Left lung (tissue), 14 donors: ENCODE measurements at places on chromosomes 16 and 17.

- DNase-seq = no peak
These were observed 21.5 kb downstream of the C16orf82 start for GRCh38 chr16:27088216-27088615.

DNA sequence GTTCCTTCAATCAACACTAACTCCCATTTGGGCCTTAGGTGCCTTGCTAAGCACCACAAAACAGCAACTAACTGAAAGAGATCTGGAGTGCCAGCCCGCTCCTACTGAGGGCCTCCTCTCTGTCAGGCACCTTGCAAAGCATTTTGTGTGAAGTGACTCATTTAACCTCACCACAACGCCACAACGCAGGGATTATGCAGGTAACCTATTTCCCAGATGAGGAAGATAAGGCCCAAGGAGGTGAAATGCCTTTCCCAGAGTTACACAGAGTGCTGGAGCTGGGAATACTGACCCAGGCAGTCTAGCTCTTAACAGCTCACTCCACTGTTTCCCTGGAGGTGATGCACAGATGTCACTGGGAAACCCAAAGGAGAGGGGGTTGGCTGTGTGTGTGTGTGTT lies 32.8 kb downstream of the DRC3 start:
- no peak for DNase-seq

DNA sequence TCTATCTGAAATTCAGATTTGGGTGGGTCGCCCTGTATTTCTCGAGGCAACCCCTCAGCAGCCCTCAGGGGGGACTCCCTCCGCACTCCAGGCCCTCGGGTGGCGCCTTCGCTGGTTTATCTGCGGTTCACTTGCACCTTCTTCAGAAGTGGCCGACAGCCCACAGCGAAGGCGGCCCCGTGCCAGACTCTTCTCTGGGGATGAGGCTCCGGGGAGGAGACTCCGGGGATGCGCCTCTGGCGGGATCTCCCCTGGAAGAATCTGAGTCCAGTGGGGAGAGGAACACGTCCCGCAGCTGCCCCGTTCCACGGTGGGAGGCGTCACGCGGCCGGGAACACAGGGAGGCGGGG lies 63.9 kb upstream of the DNAJA2 start:
- DNase-seq = peak; percentile 19

DNA sequence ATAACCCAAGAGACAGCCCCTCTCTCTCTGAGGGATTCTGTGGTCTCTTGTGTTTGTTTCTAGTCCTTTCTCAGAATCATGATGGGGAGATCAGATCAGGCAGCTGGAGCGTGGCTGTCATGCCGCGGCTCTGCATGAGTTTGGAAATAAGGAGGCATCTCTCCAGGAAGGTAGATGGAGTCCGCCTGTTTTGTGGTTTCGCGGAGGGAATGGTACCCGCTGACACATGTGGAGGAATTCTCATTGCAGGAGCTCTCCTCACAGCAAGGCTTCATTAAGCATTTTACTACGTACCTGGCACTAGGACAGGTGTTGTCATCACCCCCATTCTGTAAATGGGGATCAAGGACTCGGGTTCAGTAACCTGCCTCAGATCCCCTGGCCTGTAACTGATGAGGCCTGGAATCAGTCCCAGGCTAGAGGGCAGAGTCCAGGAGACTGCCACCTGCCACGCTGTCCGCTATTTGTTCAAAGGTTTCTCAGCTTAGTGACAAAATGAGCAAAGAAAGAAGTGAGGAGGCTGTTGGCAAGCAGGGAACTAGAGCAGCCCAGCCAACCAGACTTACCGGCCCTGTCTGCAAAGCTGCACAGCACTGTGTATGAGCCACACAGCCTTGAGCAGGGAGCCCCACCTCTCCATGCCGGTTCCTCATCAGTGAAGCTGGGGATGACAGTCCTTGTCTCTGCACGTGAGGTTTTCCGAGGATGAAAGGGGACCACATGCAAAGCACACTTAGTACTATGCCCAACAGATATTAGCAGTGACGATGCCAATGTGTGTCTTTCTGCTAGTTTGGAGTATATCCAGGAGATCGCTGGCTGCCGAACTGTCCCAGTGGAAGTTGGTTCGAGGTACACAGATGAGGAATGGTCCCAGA lies 11.0 kb downstream of the KDM8 start:
- DNase-seq = no peak

- no peak for DNase-seq
These were observed 4.7 kb downstream of the TPPP3 start for GRCh38 chr16:67388591-67388990.

DNA sequence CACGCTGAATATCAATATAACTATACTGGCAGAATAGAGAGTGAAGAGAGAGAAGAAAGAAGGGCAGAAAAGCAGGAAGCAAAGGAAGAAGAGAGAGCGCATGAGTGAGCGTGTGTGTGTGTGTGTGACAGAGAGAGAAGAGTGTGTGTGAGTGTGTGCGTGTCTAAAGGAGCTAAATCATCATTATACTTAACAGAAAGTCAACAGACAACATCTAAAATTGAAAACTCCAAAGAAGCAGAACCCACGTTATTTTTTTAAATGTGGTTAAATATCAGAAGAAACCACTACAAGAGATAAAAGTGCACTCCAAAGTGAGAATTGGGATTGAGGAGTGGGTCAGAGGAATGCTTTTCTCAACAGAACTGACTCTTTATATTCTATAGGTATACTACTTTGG lies 77.2 kb downstream of the BRIP1 start:
- DNase-seq = no peak

DNA sequence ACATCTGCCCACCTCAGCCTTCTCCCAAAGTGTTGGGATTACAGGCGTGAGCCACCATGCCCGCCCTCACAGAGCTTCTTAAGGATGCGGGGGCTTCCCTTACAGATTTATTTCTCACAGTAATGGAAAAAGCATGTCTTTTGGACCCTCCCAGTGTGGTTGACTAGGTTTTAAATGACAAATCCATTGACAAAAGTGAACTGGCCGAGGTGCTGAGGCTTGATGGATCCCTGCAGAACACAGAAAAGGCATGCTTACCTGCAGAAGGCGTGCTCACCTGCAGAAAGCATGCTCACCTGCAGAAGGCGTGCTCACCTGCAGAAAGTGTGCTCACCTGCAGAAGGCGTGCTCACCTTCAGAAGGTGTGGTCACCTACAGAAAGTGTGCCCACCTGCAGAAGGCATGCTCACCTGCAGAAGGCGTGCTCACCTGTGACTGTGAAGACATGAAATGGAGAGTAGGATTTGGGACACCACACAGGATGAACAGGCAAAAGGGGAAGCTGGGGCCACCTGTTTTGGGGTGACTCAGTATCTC lies 15.1 kb upstream of the BBS2 start:
- DNase-seq = no peak

- no peak for DNase-seq
These were observed 969.7 kb downstream of the CDH11 start for GRCh38 chr16:64151990-64152767.

DNA sequence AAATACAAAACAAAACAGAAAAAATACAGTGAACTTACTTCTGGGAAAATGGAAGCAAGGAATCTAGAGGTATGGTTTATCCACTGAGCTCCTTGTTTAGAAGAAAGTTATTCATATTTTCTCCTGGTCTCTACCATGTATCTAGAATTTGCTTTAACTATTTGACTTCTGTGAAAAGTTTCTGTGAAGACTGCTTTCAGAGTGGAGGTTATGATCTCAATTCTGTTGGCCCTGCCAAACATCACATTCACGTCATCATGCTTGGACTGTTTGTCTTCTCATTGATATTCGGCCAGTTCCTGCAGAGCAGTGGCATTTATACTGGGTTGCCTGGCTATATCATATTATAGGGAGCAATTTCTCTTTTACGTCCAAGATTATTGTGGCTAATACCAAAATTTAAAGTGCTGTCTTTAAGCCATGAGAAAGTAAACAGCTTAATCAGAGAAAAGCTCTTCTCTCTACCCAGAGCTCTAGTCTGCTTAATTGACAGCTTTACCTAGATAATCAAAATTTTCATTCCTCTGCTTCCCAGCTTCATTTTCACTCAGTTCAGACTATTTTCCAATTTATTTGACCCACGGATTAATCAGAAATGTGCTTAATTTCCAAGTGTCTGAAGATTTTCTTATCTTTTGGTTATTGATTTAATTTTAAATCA lies at the start of gene ABCA8:
Gene ABCA8 (minus strand): TSS at position 212 of the 661 bp plus-strand sequence. CDS start 13,358 bp downstream, outside the sequence.
- no peak for DNase-seq

GRCh38 chr16:50695017-50696000 lies 1.9 kb downstream of the NOD2 start:
- DNase-seq = no peak

DNA sequence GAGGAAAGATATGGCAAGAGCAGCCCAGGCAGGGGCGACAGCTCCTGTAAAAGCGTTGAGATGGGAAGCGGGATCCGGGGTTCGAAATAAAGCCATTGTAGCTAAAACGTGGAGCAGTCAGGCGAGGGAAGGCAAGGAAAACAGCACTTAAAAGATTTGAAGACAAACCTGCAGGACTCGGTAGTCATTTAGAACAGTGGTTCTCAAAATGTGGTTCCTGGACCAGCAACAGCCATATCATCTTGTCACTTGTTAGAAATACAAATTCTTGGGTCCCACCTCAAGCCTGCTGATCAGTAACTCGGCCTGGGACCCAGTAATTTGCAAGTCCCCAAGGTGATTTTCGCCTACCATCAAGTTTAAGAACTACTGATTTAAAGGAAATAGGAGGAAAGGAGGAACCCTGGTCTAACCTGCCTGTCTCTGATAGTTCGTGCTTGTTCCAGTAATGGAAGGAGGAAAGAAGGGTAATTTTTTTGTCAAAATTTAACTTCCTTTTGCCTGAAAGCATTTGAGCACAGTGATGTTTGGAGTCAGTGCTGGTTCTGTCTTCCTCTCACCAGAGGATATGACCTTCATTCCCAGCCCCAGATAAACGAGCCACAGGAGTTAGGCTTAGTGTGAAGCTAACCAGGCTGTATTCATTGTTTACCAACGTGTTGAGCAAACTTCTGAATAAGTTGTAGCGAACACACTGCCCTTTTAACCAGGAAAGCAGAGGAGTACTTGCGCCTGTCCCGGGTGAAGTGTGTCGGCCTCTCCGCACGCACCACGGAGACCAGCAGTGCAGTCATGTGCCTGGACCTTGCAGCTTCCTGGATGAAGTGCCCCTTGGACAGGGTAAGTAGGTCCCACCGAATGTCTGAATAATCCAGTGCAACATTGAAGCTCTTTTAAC lies 1.1 kb downstream of the ORC6 start:
- DNase-seq = peak; percentile 64

DNA sequence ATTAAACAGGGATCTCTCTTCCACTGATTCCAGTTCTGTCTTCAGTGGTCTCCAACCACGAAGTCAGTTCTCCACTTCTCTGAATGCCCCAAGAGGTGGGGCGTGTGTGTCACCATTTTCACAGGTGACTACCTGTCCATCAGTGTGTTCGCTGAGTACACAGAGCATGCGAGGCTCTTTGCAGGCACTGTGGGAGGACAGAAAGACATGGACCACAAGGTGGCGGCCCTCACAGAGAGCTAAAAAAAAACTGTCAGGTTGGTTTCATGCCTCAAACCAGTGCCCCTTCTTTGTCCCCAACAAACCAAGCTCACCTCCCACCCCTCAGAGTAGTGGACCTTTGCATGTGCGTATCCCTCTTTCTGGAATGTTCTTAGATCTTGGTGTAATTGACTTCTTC lies 13.8 kb downstream of the EMP2 start:
- DNase-seq = no peak

DNA sequence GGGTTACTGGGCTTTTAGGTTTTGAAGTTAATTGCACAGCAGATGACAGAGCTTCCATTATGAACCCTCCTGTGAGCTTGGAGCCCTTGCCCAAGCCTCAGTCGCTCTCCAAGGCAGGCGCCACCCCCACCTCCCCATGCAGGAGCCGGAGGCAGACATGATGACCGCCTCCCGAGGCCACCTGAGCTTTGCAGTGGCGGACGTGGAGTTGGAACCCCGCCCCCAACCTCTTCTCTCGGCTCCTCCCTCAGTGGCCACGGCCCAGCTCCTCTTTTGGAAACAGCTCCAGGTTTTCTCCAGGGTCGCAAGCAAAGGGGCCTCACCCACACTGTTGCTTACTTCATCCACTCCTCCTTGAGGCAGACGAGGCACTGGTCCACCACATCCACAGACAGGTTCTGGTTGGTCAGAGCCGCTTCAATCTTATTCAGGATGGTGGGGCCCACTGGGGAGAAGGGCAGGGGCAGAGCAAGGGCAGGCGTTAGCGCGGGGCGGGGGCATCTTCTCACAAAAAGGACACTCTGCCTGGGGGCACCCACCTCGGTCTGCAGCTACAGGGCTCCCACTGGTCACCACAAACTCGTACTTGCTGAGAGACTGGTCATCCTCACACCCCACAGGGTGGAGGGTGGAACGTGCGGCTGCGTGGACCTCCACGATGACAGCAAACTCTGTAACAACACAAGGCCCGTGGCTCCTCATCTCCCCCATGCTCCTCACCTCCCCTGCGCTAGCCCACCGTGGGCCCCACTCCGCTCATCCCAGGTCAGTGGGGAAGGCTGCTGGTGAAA lies 8.7 kb upstream of the PLD6 start:
- DNase-seq = no peak

GRCh38 chr17:4719684-4720221 lies 9.3 kb downstream of the ARRB2 start:
- DNase-seq = no peak

DNA sequence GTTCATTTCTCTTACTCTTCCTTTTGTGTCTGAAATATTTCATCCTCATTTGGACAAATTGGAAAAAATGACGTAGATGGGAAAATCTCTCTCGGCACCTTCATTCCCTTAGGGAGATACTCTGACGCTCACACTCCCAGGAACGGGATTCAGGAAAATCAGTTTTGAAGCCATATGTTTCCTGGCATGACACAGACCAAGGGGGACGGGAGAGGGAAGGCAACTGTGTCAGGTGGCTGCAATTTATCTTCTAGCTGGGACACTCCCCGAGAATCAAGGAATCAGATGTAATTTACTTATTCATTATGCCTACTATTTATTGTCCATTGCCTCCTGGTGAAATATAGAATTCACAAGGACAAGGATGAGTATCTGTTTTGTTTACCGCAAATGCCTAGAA lies 65.5 kb downstream of the IRX5 start:
- no peak for DNase-seq

GRCh38 chr16:55658898-55659420 lies 3.2 kb downstream of the SLC6A2 start:
- no peak for DNase-seq

DNA sequence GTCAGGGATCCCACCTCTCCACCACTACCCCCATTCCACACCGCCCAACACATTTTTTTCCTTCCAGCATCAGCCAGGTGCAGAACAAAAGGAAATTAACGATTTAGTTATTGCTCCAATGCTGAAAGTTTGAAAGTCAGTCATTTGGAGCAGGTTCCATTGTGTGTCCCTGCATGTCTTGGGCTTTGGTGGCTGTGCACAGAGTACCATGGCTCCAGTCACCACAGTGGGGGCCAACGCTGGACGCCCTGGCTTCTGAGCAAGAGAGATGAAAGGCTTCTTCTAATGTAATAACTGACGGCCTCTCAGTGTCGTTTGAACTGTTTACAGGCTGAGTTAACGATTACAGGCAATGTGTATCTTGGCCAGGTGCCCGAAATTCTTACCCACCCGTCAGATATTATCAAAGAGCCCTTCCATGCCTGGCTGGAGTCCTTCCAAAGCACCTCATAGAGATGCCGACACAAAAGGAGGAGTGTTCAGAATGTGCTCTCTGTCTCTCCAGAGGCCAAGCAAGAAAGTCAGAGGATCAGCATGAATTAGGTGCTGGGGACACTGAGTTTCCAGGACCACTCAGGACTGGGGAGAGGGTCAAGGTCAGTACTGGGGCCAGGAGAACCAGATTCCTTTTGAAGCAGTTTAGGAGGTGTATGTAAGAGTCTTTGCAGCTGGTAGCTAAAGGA lies 25.9 kb downstream of the RNF43 start:
- DNase-seq = peak; percentile 81

- DNase-seq = no peak
These were observed 207.3 kb downstream of the CCDC182 start for GRCh38 chr17:57537524-57538410.

GRCh38 chr17:77363821-77364361 lies 223.1 kb downstream of the SEC14L1 start:
- no peak for DNase-seq
